ENCODE measurements at places on chromosomes 1 and 21.

DNA sequence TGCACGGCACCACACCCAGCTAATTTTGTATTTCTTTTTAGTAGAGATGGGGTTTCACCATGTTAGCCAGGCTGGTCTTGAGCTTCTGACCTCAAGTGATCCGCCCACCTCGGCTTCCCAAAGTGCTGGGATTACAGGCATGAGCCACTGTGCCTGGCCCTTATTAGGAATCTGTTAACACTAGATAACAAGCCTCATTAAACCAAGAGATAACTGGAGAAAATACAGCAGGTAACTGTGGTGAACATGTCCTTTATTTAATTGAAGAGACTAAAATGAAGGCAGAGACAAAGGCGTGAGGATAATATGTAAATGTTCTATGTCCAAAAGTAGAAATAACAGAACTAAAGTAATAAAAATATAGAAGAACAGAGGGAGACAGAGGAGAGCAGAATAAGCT, 71.8 kb upstream of the DNAJC6 start:
- DNase-seq: no peak

- DNase-seq: no peak
These were observed 54.5 kb downstream of the EXO1 start for GRCh38 chr1:241902391-241903065.

DNA sequence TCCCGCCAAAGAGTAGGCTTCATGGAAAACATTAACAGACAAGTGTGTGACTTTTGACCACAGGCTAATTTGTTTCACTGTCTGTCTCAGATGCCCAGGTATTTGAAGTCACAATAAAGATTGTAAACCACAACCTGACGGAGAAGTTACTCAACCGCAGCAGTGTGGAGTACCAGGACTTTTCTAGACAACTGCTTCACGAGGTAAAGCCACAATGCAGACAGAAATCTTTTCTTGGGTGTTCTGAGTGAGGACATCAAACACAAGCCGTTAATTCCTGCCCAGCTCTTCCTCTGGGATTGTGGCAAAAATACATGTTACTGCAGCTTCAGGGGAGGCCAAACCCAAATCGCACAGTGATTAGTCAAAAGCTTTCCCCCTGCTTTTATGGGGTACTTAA, 31.0 kb downstream of the UMODL1 start:
- DNase-seq: no peak

- DNase-seq: no peak
These were observed 265.9 kb downstream of the SEC16B start for GRCh38 chr1:177703888-177704446.

DNA sequence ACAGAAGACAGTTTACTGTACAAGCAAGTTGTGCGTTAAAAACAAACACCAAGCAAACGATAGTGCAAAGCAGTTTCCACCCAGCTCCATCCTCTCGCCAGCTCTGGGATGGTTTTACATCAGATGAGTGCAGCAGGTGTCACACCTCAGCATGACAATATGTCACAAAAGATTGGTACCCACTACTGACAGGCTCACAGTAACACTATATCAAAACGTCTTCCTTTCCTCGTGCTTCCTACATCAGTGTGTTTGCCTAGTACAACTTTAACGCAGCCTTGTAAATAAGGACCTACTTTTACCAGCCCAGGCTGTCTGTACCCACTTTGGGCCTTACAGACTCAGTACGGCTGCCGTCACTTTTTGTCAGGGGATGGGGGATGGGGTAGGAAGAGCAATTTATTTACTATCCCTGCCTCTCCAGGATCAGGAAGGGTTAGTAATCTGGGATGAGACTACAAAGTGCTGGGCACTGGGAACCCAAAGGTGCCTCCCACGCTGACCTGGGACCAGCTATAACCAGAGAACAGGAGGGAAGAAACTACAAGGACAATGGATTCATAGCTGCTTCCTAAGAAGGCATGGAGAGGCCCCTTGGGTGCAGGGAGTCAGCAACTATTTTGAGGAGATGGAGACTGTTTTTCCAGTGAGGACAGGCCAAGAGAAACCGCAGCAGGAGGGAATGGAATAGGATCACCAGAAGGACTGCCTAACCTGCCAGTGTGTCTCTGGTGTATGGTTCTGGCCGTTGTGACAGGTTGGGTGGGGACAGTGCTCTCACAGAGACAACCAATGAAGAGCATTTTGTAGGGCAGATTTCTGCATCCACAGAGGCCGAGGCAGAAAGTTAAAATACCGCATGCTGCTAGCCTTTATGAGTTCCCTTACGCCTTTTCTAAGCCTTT, 30.2 kb downstream of the RUNX3 start:
- no peak for DNase-seq

- no peak for DNase-seq
These were observed 4.3 kb upstream of the UBL4B start for GRCh38 chr1:110107867-110108469.

GRCh38 chr21:35436899-35437298, 387.8 kb upstream of the RUNX1 start:
- DNase-seq: no peak
